Tibial artery (tissue), 4 donors: ENCODE measurements at places on chromosomes 12 and 14.

- H3K36me3 ChIP-seq, result no peaks in the 10 kb centered on the region
- H3K27me3 ChIP-seq, result no peaks in the 10 kb centered on the region
- H3K27ac ChIP-seq, result no peak overlapping the region
- peaks cover 24% of the 10 kb centered on the region for H3K4me1 ChIP-seq
These were observed 17.8 kb upstream of the LGALS3 start for GRCh38 chr14:55111122-55111708.

- H3K27ac ChIP-seq, result peak overlapping the region; percentile 78
- peaks cover 15% of the 10 kb centered on the region for H3K36me3 ChIP-seq
- peak; percentile 85 for DNase-seq
- no peak overlapping the region for H3K4me3 ChIP-seq
These were observed 34.6 kb downstream of the LTBP2 start for GRCh38 chr14:74577247-74577947.

DNA sequence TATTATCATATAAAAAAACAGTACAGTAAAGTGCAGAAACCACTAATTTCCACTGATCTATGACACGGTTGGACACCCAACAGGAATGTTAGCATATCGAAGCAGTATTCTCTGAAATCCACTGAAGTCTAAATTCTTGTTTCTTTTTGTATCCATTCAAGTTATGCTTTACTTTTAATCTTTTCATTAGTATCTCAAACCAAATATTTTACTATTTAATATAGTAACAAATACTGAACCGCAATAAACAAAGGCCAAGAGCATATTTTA, 41.1 kb downstream of the ATXN2 start:
- H3K4me3 ChIP-seq, result no peak overlapping the region
- peaks cover 26% of the 10 kb centered on the region for H3K4me1 ChIP-seq
- DNase-seq, result no peak
- H3K27ac ChIP-seq, result no peak overlapping the region
- no peaks in the 10 kb centered on the region for H3K27me3 ChIP-seq
- no peaks in the 10 kb centered on the region for H3K36me3 ChIP-seq

DNA sequence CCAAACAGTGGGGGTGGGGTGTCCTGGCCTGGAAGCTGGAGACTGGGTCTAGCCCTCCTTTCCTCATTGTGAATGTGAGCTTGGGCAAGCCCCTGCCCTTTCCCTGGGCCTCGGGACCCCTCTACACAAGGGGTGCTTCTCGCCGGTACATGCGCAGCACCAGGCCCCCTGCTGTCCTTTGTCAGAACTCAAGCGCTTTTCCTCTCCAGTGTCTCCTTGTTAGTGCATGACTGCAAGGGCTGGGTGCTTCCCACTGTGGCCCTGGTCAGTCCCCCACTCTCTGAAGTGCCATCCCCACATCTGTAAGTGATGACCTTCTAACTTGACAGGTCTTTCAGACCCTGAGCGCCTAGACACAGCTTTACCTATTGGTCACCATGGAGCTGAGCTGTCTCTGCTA, 44.2 kb downstream of the DEGS2 start:
- no peaks in the 10 kb centered on the region for H3K36me3 ChIP-seq
- no peaks in the 10 kb centered on the region for H3K4me1 ChIP-seq
- no peaks in the 10 kb centered on the region for H3K27me3 ChIP-seq
- no peak overlapping the region for H3K27ac ChIP-seq
- DNase-seq, result no peak

GRCh38 chr14:90604356-90604755, 207.5 kb downstream of the CALM1 start:
- H3K27me3 ChIP-seq, result no peaks in the 10 kb centered on the region
- DNase-seq, result no peak
- H3K36me3 ChIP-seq, result no peaks in the 10 kb centered on the region
- H3K4me3 ChIP-seq, result no peak overlapping the region
- peaks cover 10% of the 10 kb centered on the region for H3K4me1 ChIP-seq

GRCh38 chr14:38737686-38738407, 365.2 kb downstream of the SEC23A start:
- H3K27ac ChIP-seq, result peak overlapping the region; percentile 28
- no peaks in the 10 kb centered on the region for H3K27me3 ChIP-seq
- H3K4me3 ChIP-seq, result no peak overlapping the region
- no peak for DNase-seq

DNA sequence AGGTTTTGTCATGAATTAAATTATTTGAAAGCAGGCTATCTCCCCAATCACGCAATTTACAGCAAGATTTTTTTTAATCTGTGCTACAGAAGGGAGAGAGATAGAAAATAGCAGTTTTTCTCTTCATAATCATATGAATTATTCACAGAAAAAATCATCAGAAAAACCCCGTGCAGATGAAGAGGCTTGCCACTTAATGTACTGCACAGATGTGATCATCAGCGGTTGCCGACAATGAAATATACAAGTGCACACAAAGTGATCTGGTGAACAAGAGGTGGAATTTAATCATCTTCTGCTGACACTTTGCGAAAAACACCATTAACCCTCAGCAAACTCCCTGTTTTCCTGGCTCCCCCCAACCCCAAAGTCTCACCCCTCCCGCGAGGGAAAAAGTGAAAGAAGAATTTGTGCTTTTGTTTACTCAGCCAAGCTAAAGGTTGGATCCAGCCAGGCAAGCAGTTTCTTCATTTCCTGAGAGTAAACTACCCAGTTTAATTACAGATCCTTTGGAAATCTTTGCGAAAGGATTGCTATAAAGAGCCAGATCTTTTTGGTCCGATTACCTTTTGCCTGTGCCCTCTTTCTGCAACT, 3.1 kb upstream of the LMO3 start:
- H3K4me3 ChIP-seq, result peak overlapping the region; percentile 21
- peak overlapping the region; percentile 65 for H3K27ac ChIP-seq
- no peaks in the 10 kb centered on the region for H3K27me3 ChIP-seq

GRCh38 chr12:121576851-121577391, 3.9 kb downstream of the KDM2B start:
- no peak for DNase-seq
- H3K27ac ChIP-seq, result peak overlapping the region; percentile 6
- H3K4me3 ChIP-seq, result no peak overlapping the region
- no peaks in the 10 kb centered on the region for H3K27me3 ChIP-seq
- H3K36me3 ChIP-seq, result no peaks in the 10 kb centered on the region

GRCh38 chr12:88577537-88577936, 2.7 kb downstream of the KITLG start:
- no peaks in the 10 kb centered on the region for H3K27me3 ChIP-seq
- peaks cover 15% of the 10 kb centered on the region for H3K4me1 ChIP-seq
- no peak for DNase-seq

DNA sequence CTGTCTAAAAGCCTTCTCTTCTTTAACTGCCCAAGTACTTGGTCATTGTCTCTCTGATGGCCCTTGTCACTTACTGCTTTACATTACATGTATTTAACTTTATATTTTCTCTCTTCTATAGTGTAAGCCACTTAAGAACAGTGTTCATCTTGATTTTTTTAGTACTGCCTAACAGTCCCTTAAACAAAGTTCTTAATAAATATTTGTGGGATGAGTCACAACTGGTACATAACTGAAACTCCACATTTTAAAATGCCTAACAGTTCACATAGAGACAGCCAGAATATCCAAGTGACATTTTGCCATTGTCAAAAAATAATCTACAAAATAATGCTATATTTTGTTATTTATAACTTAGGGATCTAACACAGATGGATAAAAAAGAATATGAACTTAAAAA, 146.6 kb downstream of the STXBP6 start:
- H3K4me1 ChIP-seq, result no peaks in the 10 kb centered on the region
- DNase-seq, result no peak
- H3K27me3 ChIP-seq, result no peaks in the 10 kb centered on the region
- no peaks in the 10 kb centered on the region for H3K36me3 ChIP-seq

DNA sequence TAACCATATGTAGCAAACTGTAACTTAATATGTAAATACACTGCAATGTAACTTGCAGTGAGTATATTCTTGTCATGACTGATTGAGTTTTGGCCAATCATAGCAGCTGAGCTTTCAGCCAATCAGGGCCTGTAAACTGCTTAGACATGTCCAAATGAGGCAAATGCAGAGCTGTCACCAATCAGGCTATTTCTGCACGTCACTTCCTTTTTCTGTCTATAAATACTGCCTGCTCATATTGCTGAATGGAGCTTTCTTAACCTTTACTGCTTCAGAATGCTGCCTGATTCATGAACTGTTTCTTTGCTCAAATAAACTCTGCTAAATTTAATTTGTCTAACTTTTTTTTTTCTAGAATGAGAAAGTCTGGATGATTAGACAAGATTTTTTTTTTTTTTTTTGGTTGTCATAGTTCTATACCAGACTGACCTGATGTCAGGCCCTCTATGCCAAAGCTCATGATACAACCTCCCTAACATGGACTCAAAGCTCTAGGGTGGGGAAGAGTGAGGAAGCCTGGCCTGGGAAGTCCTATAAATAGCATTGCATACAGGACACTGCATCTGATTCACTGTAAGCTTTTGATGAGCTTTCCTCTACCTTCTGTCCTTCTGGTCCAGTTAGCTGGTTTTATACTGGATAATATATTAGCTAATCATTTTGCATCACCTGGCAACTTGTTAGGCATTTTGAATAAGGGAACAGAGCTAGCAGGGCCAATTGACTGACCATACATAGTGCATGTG, 12.0 kb downstream of the MGP start:
- H3K4me1 ChIP-seq, result no peaks in the 10 kb centered on the region
- no peak overlapping the region for H3K4me3 ChIP-seq
- H3K27me3 ChIP-seq, result no peaks in the 10 kb centered on the region
- no peak for DNase-seq
- H3K36me3 ChIP-seq, result no peaks in the 10 kb centered on the region

DNA sequence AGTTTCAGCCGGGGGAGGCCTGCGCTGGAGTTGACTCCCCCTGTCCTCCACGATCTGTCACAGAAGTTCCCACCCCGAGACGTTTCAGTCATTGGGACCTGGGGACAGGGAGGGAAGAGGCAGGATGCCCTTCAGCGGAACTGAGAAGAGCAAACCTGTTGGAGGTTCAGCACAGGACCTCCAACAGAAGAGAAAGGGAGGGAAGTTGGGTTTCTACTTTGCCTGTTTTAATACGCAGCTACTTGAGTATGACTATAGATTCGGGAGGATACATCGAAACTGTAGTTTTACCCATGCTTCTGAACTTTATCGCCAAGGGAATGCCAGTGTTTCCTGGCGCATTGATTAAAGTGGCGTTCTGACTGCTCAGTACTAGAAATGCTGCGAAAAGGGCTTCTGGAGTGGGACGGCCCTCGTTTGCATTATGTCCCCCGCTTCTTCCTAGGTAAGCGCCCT, 2.3 kb upstream of the DUSP6 start:
- H3K27ac ChIP-seq, result peak overlapping the region; percentile 95
- H3K36me3 ChIP-seq, result no peaks in the 10 kb centered on the region
- no peak for DNase-seq
- no peaks in the 10 kb centered on the region for H3K4me1 ChIP-seq

DNA sequence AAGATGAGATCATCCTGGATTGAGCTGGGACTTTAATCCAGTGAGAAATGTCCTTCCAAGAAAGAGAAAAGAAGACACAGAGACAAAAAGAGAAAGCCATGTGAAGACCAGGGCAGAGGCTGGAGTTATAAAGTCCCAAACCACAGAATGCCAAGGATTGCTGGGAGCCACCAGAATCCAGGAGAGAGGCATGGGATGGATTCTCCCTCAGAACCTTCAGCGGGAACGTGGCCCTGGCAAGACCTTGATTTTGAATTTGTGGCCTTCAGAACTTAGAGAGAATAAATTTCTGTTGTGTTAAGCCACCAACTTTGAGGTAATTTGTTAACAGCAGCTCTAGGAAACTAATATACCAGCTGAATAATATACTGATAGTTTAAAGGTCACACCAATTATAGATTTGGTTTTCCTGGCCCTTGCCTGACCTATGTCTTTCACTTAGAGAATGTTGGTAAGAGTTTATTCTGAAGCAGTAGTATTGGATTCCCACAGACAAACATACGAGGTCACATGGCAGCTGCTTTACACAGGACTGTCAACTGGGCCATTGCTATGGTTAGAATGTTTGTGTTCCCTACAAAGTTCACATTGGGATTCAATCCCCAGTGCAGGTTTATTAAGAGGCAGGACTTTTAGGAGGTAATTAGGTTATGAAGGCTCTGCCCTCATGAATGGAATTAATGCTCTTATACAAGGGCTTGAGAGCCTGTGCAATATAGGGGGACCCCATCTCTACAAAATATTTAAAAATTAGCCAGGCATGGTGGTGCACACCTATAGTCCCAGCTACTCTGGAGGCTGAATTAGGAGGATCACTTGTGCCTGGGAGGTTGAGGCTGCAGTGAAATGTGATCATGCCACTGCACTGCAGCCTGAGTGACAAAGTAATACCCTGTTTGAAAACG, 156.5 kb upstream of the EEA1 start:
- DNase-seq, result no peak
- H3K4me3 ChIP-seq, result no peak overlapping the region
- H3K27me3 ChIP-seq, result no peaks in the 10 kb centered on the region
- H3K27ac ChIP-seq, result no peak overlapping the region
- H3K36me3 ChIP-seq, result no peaks in the 10 kb centered on the region

- no peak overlapping the region for H3K27ac ChIP-seq
- no peaks in the 10 kb centered on the region for H3K27me3 ChIP-seq
- no peak overlapping the region for H3K4me3 ChIP-seq
- no peaks in the 10 kb centered on the region for H3K4me1 ChIP-seq
- no peak for DNase-seq
These were observed 37.5 kb downstream of the GNG2 start for GRCh38 chr14:51897791-51898355.

DNA sequence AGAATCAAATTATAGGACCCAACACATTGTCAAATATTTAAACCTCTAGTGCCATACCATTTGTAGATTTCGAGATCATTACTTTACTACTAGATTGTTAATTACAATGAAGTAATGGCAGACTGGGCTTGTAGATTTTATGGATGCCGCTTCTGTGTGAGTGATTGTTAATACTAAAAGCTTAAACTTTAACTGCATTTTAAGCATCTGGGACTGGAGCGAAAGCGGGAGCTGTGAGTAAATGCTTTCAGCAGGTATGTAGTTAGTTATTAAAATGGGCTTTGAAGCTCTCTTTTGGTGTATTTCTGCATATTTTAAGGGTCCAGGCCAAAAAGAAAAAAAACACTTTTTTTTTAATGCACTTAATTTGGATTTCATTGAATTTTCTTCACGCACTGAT, 519.3 kb downstream of the MED13L start:
- no peaks in the 10 kb centered on the region for H3K27me3 ChIP-seq
- no peak overlapping the region for H3K4me3 ChIP-seq
- no peaks in the 10 kb centered on the region for H3K36me3 ChIP-seq
- no peak for DNase-seq

GRCh38 chr12:124519746-124520145, 47.7 kb downstream of the NCOR2 start:
- no peaks in the 10 kb centered on the region for H3K36me3 ChIP-seq
- H3K27me3 ChIP-seq, result no peaks in the 10 kb centered on the region
- DNase-seq, result no peak
- no peak overlapping the region for H3K4me3 ChIP-seq
- peaks cover 15% of the 10 kb centered on the region for H3K4me1 ChIP-seq
- H3K27ac ChIP-seq, result peak overlapping the region; percentile 99

GRCh38 chr12:114335607-114336006, 70.3 kb downstream of the TBX5 start:
- H3K27me3 ChIP-seq, result no peaks in the 10 kb centered on the region
- no peak for DNase-seq
- no peak overlapping the region for H3K27ac ChIP-seq
- H3K4me3 ChIP-seq, result no peak overlapping the region
- no peaks in the 10 kb centered on the region for H3K4me1 ChIP-seq
- H3K36me3 ChIP-seq, result no peaks in the 10 kb centered on the region
